GM23338 (cell line): ENCODE measurements at places on chromosomes 4 and X. TPM values are rescaled to one million over a fixed set of nuclear protein-coding genes. Genes with fewer than 3 reads are reported as not detected.

DNA sequence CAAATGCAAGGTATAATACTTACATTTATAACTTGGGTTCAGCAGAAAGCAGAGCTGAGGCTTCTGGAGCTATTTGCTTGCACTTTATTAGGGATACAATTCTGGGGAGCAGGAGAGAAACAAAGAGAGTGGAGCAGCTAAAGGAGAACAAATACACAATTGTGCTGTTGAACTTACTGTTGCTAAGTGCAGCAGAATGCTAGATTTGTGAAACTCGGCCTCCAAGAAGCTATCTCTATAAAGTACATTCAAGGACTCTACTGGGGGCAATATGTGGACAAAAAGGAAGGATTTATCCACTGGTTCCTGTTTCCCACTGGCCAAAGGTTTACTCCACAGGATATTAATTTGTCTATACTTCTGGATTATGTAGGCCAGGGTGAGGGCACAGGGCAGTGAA, 86.8 kb downstream of the PPP1R2C start:
- H3K27ac ChIP-seq: no peak overlapping the region
- no peaks in the 10 kb centered on the region for H3K27me3 ChIP-seq
- no peak for DNase-seq
- H3K4me1 ChIP-seq: no peaks in the 10 kb centered on the region
- no peaks in the 10 kb centered on the region for H3K36me3 ChIP-seq
- no peak overlapping the region for H3K4me3 ChIP-seq

DNA sequence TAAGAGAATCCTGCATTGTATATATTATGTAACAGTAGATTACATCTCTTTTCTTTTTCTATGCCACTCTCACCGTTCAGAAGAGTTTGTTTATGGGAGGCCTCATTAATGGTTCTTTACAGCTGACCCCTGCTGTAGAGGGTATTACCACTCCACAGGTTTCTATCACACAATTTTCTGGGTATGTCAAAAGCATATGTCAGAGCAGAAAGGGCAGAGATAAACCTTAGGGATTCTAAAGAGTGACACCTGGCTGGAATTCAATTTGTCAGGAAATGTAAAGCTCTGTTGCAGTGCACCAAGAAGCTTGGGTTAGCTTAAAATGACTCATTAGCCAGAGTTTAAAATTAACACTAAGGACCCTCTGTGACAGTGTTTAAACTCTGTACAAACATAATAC, 658.7 kb downstream of the PCDH18 start:
- no peak overlapping the region for H3K27ac ChIP-seq
- H3K36me3 ChIP-seq: no peaks in the 10 kb centered on the region
- no peak overlapping the region for H3K4me3 ChIP-seq
- no peaks in the 10 kb centered on the region for H3K4me1 ChIP-seq
- H3K27me3 ChIP-seq: no peaks in the 10 kb centered on the region

- no peaks in the 10 kb centered on the region for H3K27me3 ChIP-seq
- no peak for DNase-seq
- H3K36me3 ChIP-seq: no peaks in the 10 kb centered on the region
- H3K4me3 ChIP-seq: no peak overlapping the region
- no peak overlapping the region for H3K27ac ChIP-seq
These were observed 1052.6 kb downstream of the RPA4 start for GRCh38 chrX:97936296-97936695.

The RBMX2 gene
- total RNA-seq: 13.4 and 16.1 TPM in 2 replicates

The GPC3 gene
- 60.1 and 61.2 TPM in 2 replicates for total RNA-seq

The ODAPH gene
- not detected in 2 replicates for total RNA-seq
